A172 (cell line): ENCODE measurements at places on chromosomes 4 and X. TPM values are rescaled to one million over a fixed set of nuclear protein-coding genes. Genes with fewer than 3 reads are reported as not detected.

- no peak for DNase-seq
These were observed 337.7 kb upstream of the FAM241A start for GRCh38 chr4:111807576-111807975.

DNA sequence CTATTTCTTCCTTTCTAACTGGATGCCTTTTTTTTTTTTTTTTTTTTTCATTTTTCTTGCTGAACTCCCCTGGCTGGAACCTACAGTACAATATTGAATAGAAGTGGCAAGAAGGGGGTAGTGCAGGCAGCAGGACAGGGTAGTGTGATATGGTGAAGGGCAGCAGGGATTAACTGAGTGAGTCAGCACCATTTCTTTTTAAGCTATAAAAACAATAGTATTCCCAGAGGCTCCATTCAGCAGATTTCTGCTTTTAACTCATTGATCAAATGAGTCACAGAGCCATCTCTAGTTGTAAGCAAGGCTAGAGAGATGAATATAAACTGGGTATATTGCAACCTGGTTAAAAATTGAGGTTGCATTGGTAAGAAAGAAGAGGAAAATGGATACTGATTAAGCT lies 53.6 kb upstream of the SETD7 start:
- DNase-seq, result peak; percentile 46

DNA sequence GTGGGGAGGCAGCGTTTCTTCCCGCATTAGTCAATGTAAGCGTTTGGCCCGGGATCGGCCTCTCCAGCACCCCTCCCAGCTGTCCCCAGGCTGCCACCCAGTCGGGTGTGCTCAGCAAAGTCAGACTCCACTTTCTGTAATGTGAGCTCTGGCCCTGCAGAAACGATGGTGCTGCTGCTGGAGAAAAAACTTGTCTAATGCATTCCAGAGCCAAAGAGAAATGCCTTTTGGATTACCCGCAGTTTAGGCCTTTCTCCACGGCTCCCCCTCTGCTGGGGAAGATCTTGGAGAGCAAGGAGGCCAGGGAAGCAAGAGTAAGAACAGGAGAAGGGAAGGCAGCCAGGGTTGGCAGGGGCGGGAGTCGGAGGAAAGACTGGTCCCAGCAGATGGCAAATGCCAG lies 55.2 kb downstream of the ELF4 start:
- no peak for DNase-seq

- DNase-seq, result peak; percentile 60
These were observed 222.6 kb upstream of the PCDH18 start for GRCh38 chr4:137754652-137755471.

GRCh38 chrX:43373032-43373431 lies 283.1 kb upstream of the MAOA start:
- DNase-seq, result no peak

- DNase-seq, result no peak
These were observed 108.9 kb downstream of the DLG3 start for GRCh38 chrX:70553516-70553915.

- no peak for DNase-seq
These were observed 262.7 kb downstream of the IL15 start for GRCh38 chr4:141899103-141899502.

DNA sequence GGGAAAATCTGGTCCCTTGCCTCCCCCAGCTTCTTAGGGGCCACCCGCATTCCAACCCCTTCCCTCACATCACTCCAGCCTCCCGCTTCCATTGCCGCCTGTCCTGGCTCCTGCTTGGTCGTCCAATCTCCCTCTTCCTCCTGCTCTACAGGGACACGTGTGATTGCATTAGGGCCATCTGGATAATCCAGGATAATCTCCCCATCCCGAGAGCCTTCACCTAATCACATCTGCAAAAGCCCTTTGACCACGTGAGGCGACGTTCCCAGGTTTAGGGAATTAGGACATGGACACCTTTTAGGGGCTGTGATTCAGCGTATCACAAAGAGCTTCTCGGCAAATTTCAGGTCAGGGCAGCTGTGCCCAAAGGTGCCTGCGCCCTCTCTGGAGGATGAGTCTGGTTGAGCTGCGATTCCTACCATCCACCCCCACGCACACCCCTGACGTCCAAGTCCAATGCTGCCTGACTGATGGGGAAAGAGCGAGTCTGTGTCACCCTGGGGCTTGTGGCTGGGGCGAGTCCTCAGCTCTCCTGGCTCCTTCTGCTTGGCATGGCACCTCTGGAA lies 104.6 kb downstream of the PSAPL1 start:
- DNase-seq, result no peak

GRCh38 chrX:6757631-6758030 lies 222.7 kb upstream of the VCX3A start:
- no peak for DNase-seq

DNA sequence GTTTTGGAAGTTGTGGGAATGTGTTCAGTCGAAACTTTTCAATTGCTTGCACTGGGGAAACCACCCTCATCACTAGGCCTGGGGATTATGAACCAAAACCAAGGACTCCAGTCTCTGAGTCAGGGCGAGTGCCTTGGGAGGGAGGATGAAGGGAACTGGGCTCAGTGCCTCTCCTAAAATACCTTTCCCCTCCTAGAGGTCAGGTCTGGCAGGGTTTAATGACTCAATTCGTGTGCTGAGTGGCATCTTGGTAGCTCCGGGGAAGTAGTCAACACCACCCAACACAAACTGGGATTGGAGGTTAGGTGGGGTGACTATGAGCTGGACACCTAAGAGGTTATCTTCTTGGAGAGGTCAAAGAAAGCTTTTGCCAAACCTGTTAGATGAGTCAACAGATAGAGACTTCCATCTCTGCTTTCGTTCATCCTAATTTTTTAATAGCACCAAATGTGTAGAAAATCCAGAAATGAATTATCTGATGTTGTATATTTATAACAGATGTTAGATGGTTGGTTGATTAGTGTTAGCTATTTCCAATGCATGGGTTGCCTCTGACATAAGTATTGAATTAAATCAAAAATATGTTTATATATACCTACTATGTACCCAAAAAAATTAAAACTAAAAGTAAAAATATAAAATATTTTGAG lies 202.8 kb downstream of the SHROOM3 start:
- peak; percentile 60 for DNase-seq

GRCh38 chr4:21742326-21742725 lies 206.2 kb downstream of the KCNIP4 start:
- no peak for DNase-seq

- no peak for DNase-seq
These were observed 59.5 kb downstream of the RHOH start for GRCh38 chr4:40256329-40256728.

- DNase-seq, result peak; percentile 43
These were observed 240.2 kb upstream of the F9 start for GRCh38 chrX:139290310-139290709.

DNA sequence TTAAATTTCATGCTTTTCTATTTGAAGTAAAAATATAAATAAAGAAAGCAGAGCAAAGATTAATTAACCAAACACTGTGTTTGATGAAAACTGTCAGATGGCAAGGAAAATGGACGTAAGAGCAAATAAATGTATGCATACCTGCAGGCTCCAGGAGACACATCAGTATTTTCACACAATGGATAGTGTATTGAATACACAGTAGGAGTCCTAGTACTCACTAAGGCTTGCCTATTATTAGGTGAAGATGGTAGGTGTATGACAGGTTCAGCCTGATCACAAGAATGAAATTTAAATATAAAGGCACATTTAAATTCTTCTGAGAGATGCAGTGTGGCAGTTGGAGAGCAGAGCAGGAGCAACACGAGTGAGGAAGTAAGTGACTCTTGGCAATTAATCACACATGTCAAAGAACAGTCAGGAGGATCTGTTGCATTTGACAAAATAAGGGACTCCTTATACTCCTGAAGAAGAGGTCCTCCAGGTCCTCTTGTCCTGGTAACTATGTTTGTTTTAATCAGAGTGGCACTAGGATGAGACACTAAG lies 106.0 kb upstream of the NDST4 start:
- no peak for DNase-seq

- DNase-seq, result no peak
These were observed 336.7 kb upstream of the GNPDA2 start for GRCh38 chr4:45062935-45063545.

DNA sequence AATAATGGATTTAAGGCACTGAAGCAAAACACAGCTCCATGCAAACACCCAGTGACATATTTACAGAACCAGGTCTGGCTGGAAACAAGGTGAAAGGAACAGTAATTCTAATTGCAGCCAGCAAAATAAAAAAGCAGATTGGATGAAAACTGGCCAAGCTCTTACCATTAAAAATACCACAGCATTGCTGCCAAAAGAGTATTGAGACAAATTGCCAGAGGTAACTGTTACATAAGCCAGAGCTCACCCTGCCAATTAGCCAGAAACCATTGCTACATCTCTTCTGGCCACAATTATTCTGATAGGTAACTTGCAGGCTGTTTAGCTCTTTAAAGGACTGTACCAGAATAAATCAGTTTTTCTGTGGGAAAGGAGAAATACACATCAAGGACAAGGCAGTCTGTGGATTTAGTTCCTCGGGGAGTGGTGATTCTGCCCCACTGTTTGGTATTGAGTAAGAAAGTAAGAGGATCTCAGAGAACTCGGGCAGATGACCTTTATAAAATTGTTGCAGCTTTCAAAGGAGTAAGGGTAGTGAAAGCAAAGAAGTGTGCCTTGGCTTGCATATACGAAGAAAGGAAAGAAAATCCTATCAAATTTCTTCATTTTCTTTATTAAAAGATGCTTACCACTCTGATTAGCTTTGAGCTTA lies 369.5 kb downstream of the PPP3CA start:
- no peak for DNase-seq

- DNase-seq, result no peak
These were observed 32.6 kb upstream of the DHRSX start for GRCh38 chrX:2533424-2533823.

- peak; percentile 98 for DNase-seq
These were observed 99.0 kb downstream of the DHRSX start for GRCh38 chrX:2401590-2402360.

GRCh38 chr4:58809366-58809765 lies 1699.2 kb upstream of the IGFBP7 start:
- peak; percentile 21 for DNase-seq

- DNase-seq, result no peak
These were observed 5.3 kb downstream of the FGF5 start for GRCh38 chr4:80271801-80272200.

DNA sequence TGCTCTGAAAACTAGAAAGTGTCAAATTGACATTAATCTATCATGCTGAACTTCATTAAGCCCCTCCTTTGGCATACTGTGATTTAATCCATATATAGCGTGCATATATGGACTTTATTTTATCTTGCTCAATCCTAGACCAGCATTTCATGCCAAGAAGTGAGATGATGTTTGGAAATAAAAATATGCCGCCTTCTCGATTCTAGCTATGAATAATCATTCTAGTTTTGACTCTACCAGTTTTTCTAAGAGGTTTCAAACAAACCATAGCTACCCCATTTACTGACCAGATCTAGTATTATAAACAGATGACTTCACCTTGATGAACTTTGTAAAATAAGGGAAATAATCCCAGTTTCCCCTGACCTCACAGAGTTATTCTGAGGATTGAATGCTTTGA lies 95.0 kb downstream of the ARX start:
- no peak for DNase-seq

GRCh38 chr4:150402871-150403272 lies 179.1 kb upstream of the MAB21L2 start:
- DNase-seq, result peak; percentile 7

GRCh38 chr4:154067786-154068185 lies 278.9 kb upstream of the SFRP2 start:
- no peak for DNase-seq

DNA sequence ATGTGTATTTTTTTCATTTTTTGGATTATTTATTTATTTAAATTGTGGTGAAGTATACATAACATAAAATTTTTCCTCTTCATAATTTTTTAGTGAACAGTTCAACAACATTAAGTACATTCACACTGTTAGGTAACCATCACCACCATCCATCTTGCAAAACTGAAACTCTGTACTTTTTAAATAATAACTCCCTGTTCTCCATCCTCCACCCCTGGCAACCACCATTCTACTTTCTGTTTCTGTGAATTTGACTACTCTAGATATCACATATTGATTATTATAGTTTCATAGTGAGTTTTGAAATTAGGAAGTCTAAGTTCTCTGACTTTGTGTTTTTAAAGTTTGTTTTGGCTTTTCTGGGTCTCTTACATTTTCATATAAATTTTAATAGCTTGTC lies 89.3 kb upstream of the STX18 start:
- no peak for DNase-seq

GRCh38 chrX:112834031-112834845 lies 6.4 kb downstream of the AMOT start:
- DNase-seq, result peak; percentile 29

DNA sequence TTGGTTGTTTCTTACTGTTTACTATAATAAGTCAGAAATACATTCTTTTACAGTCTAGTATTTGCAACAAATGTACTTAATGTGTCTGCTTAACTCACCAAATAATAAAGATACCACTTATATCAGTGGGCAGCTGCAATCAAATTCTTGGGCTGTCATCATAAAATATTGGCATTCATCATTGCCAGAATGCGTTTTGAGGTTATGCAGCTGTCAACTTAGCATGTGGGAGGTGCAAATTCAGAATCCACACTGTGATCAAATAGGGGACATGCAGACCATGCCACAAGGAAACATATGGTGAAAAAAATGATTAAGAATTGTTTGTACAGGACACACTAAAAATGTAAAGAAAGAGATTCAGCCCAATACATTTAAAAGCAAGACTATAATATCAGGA lies 86.5 kb downstream of the HCCS start:
- no peak for DNase-seq

GRCh38 chr4:164485136-164485535 lies 268.8 kb upstream of the SMIM31 start:
- DNase-seq, result no peak

DNA sequence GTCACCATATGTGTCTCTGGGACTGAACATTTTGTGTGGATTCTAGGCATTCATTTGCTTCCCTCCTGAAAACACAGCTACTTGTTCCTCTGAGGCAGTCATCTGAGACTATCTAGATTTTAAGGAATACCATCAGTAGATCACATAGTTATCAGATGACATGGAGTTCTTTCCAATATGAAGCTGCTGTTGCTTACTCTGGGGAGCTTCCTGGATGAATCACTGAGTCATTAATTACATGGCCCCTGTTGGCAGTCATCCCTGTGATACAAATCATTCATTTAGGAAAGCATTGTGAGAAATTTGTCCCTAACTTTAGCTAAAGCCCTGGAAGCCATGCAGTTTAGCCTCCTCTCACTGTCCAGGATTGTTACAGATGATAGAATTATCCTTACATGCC lies 98.2 kb upstream of the ARSJ start:
- DNase-seq, result peak; percentile 92

- DNase-seq, result peak; percentile 11
These were observed 166.4 kb downstream of the NSUN7 start for GRCh38 chr4:40916218-40916555.

Gene KLHL13
- total RNA-seq, result 0.26 and 0.81 TPM in 2 replicates

Gene TMEM175
- total RNA-seq, result 26.2 and 27.5 TPM in 2 replicates

Gene MAGEC3
- total RNA-seq, result not detected in 2 replicates

Gene MAMLD1
- total RNA-seq, result 4.4 and 4.5 TPM in 2 replicates

Gene SPANXC
- not detected in 2 replicates for total RNA-seq

Gene CXorf49
- not detected in 2 replicates for total RNA-seq

Gene BEX5
- not detected in 2 replicates for total RNA-seq

Gene ZNF157
- total RNA-seq, result not detected in 2 replicates

Gene C4orf54
- total RNA-seq, result 0.29 TPM in 1 of 2 replicates, not detected in the other

Gene CCSER1
- not detected in 2 replicates for total RNA-seq

Gene NALF2
- not detected in 2 replicates for total RNA-seq

Gene EPHA5
- total RNA-seq, result not detected in 2 replicates

Gene ABRAXAS1
- total RNA-seq, result 9.3 and 16.4 TPM in 2 replicates

Gene LRIT3
- not detected in 2 replicates for total RNA-seq

Gene DAPP1
- total RNA-seq, result not detected in 2 replicates

Gene SMPX
- total RNA-seq, result not detected in 2 replicates

Gene TLL1
- total RNA-seq, result 0.02 TPM in 1 of 2 replicates, not detected in the other

Gene EPGN
- not detected in 2 replicates for total RNA-seq

Gene MAGED4
- total RNA-seq, result 6.9 and 12.0 TPM in 2 replicates

Gene BTC
- total RNA-seq, result 0.03 and 0.14 TPM in 2 replicates

Gene TEX13D
- total RNA-seq, result not detected in 2 replicates
